ENCODE measurements at places on chromosomes 11 and 22.

GRCh38 chr22:31540966-31541365 lies 44.6 kb downstream of the SFI1 start:
- no peak for DNase-seq

DNA sequence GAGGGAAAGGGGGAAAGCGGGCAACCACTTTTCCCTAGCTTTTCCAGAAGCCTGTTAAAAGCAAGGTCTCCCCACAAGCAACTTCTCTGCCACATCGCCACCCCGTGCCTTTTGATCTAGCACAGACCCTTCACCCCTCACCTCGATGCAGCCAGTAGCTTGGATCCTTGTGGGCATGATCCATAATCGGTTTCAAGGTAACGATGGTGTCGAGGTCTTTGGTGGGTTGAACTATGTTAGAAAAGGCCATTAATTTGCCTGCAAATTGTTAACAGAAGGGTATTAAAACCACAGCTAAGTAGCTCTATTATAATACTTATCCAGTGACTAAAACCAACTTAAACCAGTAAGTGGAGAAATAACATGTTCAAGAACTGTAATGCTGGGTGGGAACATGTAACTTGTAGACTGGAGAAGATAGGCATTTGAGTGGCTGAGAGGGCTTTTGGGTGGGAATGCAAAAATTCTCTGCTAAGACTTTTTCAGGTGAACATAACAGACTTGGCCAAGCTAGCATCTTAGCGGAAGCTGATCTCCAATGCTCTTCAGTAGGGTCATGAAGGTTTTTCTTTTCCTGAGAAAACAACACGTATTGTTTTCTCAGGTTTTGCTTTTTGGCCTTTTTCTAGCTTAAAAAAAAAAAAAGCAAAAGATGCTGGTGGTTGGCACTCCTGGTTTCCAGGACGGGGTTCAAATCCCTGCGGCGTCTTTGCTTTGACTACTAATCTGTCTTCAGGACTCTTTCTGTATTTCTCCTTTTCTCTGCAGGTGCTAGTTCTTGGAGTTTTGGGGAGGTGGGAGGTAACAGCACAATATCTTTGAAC lies 6.8 kb downstream of the MALAT1 start:
- no peak for DNase-seq

- no peak for DNase-seq
Observed at GRCh38 chr11:124712392-124712791, 27.4 kb upstream of the NRGN start.

DNA sequence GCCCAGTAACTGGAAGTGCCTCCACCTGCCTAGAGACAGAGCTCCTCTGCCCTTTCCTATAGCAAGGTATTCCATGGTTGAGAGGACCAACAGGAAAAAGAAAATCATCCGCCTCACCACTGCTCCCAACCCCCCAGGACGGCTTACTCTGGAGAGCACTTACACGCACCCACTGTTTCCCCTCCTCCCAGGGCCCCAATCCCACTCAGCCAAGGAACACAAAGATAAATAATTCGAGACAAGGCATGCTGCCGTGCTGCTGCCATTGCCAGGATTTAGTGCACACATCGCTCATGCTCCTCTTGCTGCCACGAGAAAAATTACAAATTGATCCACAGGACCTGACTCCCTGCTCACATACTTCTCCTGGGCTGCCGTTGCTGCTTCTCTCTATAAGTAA lies 516.6 kb downstream of the BUD13 start:
- no peak for DNase-seq

GRCh38 chr11:126698576-126698975 lies 302.0 kb downstream of the KIRREL3 start:
- no peak for DNase-seq

GRCh38 chr22:48068323-48068885 lies 1306.0 kb downstream of the TBC1D22A start:
- DNase-seq: no peak

- DNase-seq: peak; percentile 3
Observed at GRCh38 chr11:128040603-128041002, 546.8 kb downstream of the ETS1 start.

GRCh38 chr11:10095412-10096208 lies 198.4 kb downstream of the SBF2 start:
- no peak for DNase-seq

GRCh38 chr11:117020287-117020686 lies 77.9 kb downstream of the SIK3 start:
- no peak for DNase-seq

- DNase-seq: no peak
Observed at GRCh38 chr11:15159085-15159484, 44.4 kb downstream of the INSC start.

- no peak for DNase-seq
Observed at GRCh38 chr22:45478108-45478771, 24.4 kb upstream of the FBLN1 start.

- no peak for DNase-seq
Observed at GRCh38 chr11:57983191-57983590, 40.5 kb upstream of the OR9Q1 start.

- no peak for DNase-seq
Observed at GRCh38 chr22:19132153-19132552, 1.0 kb downstream of the TSSK2 start.

DNA sequence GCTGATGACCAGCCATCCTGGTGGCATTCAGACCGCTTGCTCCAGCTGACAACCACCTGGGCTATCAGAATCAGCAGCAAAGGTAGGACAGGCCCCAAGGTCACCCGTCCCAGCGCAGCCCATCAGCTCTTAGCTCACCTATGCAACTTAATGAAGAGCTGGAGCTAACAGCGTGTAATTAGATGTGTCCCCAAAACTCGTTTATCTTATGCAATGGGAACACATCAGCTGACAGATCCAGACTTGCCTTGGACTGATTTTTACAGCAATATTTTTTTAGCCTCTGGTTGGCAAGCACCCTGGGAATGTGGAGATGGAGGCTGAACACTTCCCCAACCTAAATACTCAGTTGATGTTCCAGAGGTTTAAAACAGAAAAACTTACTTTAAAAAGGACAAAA lies 76.0 kb downstream of the PACSIN2 start:
- DNase-seq: no peak

DNA sequence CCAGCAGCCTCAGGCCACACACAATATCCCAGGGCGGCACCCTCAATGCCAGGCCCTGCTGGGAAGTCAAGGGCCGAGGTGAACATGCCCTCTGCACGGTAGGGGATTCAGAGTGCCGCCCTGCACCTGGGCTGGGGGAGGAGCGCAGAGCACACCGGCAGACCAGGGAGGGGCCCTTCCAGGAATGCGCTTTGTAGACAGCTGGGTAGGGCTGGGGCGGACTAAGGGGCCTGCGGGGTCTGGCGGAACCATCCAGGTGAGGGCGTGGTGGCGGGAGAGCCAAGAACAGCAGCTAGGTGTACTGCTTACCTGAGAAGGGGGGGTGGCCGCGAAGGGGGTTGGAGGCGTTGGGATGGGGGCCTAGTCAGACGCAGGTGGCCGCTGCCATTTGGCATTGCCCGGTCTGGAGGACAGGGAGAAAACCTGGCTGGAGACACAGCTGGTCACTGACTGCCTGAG lies 26.0 kb downstream of the DUSP8 start:
- no peak for DNase-seq

DNA sequence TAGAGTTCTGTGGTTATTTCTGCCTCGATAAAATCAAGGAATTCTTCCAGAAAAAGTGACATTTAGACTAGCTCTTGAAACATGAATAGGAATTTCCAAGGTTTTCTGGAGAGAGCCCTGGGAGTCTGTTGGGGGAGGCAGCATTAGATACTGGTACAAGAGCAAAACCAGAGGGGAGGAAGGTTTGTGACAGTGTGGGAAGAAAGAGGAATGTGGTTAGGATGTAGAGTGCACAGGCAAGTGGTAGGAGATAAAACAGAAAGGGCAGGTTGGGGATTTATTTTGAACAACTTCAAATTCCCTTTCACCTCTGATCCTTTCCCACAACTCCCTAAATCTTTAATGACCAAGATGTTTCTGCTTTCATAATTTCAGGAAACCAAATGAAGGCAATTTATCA lies 588.4 kb downstream of the METTL15 start:
- DNase-seq: no peak

DNA sequence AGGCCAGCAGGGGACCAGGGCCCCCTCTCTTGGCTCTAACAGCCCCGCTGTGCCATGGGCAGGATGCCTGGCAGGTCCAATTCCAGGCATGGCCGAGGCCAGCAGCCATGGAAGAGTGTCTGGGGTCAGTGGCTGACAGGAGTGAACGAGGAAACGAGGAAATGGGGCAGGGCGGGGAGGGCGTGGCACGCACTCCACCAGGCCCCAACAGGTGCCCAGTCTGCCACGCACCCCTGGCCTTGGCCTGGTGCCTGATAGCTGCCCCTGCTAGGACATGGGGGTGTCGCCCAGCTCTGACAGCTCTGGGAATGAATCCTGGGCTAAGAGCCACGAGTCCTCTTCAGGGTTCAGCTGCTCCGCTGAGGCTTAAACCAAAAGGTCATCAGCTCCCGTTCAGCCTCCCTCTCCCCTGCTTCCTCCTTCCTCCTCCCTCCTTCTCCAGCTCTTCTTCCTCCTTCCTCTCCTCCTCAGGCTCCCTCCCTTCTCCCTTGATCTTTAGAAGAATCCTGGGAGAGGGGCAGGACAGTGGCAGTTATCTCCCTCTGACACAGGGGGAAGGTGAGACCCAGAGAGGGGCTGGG lies 11.5 kb upstream of the TBC1D22A start:
- DNase-seq: no peak

GRCh38 chr11:105862736-105863367 lies 159.2 kb downstream of the MSANTD4 start:
- DNase-seq: peak; percentile 42

GRCh38 chr11:93783765-93784144 lies 327 bp upstream of the MED17 start:
- DNase-seq: no peak

DNA sequence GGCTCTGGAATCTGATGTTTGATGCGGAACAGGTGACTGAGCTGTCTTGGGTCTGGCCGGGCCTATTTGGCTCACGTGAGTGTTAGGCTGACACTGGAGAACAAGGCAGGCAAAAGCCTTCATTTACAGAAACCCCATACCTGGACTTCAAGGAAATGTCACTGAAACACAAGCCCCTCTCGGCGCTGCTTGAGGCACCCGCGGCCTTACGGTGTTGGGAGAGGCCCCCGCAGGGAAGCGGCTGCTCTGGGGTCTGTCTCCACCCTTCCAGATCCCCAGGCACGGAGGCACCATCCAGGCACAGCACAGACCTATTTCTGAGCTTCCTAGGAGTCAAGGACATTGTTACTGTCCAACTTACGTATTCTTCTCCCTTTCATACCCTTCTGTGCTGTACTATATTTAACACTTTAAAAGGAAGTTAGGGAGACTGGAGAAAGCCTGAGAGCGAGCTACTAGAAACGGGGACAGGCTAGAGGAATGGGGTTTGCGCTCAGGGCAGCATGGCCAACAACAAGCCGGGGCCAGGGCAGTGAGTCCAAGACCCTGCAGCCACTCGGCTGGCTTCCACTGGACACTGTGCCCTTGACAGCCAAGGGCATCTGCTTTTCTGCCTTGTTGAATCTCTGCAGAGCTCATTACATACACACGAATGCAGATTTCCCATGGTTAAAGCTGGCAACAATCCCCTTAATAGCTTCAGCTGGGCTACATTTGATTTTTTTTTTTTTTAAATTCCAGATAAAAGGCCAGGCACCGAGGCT lies 23.8 kb downstream of the DRD4 start:
- no peak for DNase-seq

- DNase-seq: peak; percentile 24
Observed at GRCh38 chr11:11786234-11786633, 55.5 kb upstream of the USP47 start.

DNA sequence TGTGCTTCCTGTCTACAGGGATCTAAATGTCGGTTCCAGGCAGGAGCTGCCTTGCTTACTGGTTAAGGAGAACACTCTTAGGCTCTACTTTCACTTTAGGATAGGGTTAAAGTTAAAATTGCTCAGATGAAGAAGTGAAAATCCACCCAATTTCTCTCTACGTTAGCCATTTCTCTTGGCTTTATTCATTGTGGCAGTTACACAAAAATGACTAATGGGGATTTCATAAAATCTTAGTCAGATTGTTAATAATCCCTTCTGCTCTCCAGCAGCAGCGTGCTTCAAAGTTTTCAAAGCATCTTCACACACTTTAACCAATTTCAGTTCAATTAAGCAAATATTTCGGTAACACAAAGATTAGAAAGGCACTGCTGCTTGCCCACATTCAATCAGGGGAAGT lies 58.4 kb upstream of the RCN1 start:
- DNase-seq: no peak

- no peak for DNase-seq
Observed at GRCh38 chr11:19953336-19953735, 206.9 kb downstream of the DBX1 start.

DNA sequence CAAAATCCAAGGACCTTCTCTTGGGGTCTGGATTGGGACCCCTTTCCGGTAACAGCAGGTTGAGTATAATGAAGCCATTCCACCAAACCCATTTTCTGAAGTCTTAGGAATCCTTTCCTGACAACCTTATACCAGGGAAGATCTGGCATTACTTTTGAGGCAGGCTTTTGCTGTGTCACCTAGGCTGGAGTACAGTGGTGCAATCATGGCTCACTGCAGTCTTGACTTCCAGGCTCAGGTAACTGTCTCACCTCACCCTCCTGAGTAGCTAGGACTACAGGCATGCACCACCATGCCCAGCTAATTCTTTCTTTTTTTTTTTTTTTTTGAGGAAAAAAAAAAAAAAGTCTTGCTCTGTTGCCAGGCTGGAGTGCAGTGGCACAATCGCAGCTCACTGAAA lies 55.8 kb upstream of the TREH start:
- DNase-seq: no peak

- no peak for DNase-seq
Observed at GRCh38 chr11:66530927-66531709, 14.7 kb downstream of the ZDHHC24 start.

GRCh38 chr22:28885939-28886338 lies 2.6 kb downstream of the ZNRF3 start:
- DNase-seq: no peak
